ENCODE measurements at places on chromosomes 7 and 10. TPM values are rescaled to one million over a fixed set of nuclear protein-coding genes. Genes with fewer than 3 reads are reported as not detected.

GRCh38 chr7:151167197-151167961, at the start of gene GBX1:
GBX1 (minus strand) TSS chr7:151167694; CDS start chr7:151167548, 146 bp downstream.
- DNase-seq: peak; percentile 34

Gene OPALIN
- polyA plus RNA-seq: not detected

Gene ELMO1
- polyA plus RNA-seq: 9.0 TPM

DNA sequence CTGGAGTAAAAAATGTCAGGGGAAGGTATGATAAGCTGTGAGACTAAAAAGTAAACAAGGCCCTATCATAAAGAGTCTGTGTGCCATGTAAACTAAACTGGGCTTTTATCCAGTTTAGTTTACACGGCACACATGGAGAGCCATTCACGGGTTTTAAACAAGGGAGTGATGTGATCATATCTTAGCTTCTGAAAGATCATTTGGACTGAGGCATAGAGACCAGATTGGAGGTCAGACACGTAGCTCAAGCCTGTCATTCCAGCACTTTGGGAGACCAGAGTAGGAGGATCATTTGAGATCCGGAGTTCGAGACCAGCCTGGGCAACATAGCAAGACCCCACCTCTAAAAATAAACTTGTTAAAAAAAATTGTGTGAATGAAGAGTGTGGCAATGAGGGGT, 50.1 kb downstream of the SKIDA1 start:
- DNase-seq: no peak

- DNase-seq: no peak
Observed at GRCh38 chr7:145269418-145270161, 433.7 kb upstream of the TPK1 start.

DNA sequence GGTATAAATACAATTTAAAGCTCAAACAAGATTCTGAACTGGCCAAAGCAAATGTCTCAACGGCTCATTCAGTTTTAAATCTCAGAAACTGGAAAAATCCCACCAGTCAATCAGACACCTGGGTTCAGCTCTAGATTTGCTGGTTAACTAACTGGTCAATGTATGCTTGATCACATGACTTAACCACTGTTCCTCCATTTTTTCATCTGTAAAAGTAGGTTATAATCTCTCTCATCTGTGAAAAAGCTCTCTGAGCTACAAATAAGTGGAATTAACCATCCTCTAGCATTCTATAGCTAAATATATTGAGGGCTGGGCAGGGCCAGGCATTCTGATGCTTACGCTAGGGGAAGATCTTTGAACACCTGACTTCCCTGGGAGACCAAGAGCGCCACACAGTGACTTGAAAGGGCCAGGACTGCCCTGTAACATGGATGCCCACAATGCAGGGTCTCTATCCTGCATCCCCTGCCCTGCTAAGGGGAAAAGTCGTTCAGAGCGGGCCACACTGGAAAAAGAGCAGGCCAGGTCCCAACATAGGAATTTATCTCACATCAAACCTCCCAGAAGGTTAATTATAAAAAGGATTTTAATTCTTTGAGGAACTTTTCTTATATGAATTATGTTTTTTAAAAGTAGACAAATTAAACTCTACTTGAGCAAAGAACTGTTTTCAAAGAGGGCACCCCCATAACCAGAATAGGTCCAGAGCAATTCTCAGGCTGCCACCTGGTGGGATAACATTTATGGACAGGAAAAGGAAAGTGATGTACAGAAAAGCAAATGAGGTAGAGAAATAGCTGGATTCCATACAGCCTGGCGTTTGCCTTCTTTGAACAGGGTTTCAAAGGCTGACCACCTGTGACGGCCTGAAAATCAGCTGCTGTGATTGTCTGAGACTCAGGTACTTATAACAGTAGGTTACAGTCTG, 1.8 kb downstream of the RP9 start:
- no peak for DNase-seq

All from renal cortex interstitium (tissue), 15 donors.